ENCODE measurements at places on chromosomes 3 and 15.

GRCh38 chr3:178856804-178857203 is 214.8 kb downstream of the ZMAT3 start:
- DNase-seq = no peak

- DNase-seq = peak; percentile 68
These were observed 26.6 kb downstream of the ITGB5 start for GRCh38 chr3:124860599-124860998.

GRCh38 chr3:155805802-155806618 is at the start of gene C3orf33:
Gene C3orf33, minus strand, starts transcription at chr3:155806278. Its CDS starts 26 bp downstream, at chr3:155806252.
- DNase-seq = peak; percentile 64

- DNase-seq = no peak
These were observed 578.9 kb upstream of the NAALADL2 start for GRCh38 chr3:174280186-174280585.
